ENCODE measurements at places on chromosomes 4 and X. TPM values are rescaled to one million over a fixed set of nuclear protein-coding genes. Genes with fewer than 3 reads are reported as not detected.

HTT gene
- 52.6 TPM for total RNA-seq

G3BP2 gene
- total RNA-seq, result 45.0 TPM

DNA sequence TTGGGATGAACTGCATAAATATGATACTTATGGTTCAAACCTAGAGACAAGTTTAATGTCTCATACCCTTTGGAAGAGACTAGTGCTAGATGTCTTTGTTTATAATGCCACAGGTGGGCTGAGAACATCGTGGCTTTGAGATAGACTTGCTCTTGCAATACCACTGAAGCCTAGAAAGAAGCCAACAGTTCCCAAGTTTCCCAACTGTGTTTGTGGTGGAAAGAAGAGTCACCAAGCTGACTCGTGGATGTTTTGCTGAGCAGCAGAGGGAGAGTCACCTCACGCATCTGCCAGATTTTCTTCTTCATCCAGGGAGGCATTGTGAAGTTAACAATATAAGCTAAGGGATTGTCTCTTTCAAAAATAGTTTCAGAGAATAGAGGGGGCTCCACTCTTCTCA lies 1076.2 kb downstream of the C4orf33 start:
- no peak for DNase-seq

DNA sequence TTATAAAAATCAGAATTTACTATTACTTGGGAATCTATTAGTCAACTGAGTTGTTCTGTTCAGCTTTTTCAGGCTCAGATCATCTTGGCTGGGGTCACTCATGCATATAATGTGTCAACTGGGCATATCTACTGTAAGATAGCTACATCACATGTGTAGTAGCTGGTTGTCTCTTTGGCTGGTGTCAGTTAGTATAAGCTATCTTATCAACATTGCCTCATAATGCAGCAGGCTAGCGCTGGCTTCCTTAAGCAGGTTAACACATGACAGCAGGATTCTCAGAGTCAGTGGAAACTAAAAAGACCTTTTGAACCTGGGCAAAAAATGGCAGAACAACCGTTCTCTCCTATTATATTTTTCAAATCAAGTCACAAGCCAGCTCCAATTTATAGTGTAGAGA lies 378.3 kb upstream of the PCDH10 start:
- no peak for DNase-seq

- no peak for DNase-seq
Observed at GRCh38 chr4:161702287-161702686, 461.5 kb downstream of the FSTL5 start.

DNA sequence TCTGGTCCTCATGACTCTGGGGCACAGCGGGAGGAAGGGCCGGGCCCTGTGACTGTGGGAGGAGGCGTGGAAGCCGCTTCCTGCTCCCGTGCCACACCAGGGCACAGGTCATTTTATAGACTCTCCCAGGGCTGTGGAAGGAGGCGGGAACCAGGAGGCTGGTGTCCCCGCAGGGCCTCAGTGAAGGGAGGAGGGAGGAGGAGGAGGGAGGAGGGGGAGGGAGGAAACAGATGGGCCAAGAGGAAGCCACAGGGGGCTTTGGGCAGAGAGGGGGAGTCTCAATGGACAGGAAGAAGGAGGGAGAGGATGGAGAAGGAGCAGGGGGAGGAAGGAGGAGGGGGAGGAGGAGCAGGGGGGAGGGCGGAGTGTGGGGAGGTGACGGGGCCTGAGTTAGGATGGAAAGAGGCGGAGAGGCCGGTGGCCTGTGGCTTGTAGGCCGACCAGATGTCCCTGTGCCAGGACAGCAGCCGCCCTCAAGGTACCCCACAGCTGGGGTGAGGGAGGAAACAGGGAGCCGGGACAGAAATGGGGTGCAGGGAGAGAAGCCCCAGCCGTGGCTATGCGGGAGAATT lies 6.2 kb upstream of the PLCXD1 start:
- no peak for DNase-seq

- DNase-seq, result peak; percentile 77
Observed at GRCh38 chrX:41923978-41924683, 777 bp upstream of the CASK start.
